ENCODE measurements at places on chromosomes 3 and 15.

GRCh38 chr15:89132611-89133507 is 44.6 kb downstream of the ABHD2 start:
- no peak for DNase-seq

GRCh38 chr3:47412842-47413520 is 32.2 kb downstream of the PTPN23 start:
- DNase-seq: no peak

- DNase-seq: no peak
Measured at GRCh38 chr3:143972155-143972504, 507 bp downstream of the DIPK2A start.

DNA sequence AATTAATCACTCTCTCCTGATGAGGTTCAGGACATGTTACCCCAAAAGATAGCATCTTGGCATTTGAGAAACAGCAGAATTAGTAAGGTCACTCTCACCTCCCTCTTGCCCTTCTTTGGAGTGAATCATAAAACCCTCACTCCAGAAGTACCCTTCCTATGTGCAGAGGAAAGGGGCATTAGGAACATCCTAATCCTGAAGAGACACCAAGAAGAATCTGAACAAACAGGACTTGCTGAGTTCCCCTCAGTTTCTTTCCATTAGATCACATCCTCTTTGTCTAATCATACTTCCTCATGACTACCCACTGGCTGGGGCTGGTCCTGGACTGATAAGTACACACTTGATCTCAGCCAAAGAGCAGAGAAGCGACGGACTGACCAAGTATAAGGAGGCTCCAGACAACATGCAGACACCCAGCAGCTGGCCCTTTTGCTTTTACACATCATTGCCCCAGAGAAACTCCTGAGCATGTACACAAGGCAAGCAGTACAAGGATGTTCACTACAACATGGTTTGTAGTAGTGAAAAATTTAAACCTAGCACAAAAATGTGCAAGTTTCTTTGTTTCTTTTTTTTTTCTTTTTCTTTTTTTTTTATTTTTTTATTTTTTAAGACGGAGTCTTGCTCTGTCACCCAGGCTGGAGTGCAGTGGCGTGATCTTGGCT is 15.0 kb upstream of the TM6SF1 start:
- no peak for DNase-seq

DNA sequence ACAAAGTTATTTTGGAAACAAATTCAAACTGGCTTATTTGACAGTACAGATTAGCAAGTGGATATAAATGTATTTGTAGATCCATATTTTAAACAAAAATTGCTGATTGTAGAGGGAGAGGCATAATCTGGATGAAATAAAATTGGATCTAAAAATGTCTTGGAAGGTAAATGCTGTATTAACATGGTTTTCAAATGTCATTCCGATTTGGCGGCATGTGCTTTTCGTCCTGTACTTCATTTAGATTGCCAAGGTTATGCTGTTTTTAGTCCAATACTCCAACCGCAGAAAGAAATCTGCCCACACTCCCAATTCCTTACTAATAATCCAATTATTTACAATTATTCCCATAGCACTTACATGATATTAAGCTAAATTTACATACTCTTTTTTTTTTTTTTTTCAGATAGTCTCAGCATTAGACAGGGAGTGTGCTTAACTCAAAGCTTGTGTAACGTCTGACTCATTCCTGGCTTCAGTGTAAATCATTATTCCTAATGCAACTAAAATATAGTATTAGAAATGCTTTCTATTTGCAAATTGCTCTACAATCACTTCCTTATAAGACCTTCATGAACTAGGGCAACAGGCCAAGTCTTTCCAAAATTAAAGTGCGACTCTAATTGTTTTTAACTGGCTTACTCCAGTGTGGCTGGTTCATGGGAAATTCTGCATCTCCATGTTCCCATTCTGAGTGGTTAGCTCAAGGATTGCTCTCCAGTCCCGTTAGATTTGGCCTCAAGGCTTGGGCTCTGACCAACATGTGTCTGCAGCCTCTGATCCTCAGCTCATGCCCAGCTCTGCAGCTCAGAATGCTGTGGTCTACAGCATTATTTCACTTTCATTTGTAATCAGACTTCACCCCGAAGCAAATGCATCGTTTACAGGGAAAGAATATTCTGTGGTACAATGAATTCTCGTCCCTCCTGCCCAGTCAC is 103.9 kb downstream of the FBN1 start:
- no peak for DNase-seq

DNA sequence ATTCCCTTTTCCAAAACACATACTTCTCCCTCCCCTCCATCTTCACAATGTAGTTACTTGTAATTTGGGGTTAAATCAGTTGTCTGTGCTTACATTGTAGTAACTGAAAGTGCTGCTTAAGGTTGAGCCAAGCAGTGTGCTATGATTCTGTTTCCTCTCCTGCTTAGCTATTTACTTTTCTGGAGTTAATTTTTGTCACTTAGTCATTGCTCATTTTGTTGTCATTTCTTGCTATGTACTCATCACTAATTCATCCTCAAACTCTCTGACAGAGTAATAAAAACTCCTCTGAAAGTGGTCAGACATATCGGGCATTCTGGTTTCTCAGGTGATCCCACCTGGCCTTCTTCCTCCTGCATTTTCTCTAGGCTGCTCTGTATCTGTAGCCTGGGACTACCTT is 80.7 kb downstream of the PPARG start:
- no peak for DNase-seq

DNA sequence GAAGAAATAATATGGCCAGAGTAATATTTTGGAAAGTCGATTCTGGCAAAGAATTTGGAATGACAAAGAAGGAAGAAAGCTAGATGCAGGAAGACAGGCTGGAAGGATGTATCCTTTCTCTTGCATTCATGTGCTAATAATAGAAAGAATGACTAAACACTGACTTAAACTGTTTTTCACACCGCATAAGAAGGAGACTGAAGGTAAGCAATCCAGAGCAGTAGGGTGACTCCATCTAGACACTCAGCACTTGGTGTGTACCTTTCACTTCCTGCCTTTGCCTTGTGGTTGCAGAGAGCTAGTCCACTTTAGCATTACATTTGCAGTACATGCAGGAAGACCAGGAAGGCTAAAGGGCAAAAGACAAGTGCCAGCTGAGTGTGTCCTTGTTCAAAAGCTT is 234.6 kb downstream of the RBMS3 start:
- no peak for DNase-seq

DNA sequence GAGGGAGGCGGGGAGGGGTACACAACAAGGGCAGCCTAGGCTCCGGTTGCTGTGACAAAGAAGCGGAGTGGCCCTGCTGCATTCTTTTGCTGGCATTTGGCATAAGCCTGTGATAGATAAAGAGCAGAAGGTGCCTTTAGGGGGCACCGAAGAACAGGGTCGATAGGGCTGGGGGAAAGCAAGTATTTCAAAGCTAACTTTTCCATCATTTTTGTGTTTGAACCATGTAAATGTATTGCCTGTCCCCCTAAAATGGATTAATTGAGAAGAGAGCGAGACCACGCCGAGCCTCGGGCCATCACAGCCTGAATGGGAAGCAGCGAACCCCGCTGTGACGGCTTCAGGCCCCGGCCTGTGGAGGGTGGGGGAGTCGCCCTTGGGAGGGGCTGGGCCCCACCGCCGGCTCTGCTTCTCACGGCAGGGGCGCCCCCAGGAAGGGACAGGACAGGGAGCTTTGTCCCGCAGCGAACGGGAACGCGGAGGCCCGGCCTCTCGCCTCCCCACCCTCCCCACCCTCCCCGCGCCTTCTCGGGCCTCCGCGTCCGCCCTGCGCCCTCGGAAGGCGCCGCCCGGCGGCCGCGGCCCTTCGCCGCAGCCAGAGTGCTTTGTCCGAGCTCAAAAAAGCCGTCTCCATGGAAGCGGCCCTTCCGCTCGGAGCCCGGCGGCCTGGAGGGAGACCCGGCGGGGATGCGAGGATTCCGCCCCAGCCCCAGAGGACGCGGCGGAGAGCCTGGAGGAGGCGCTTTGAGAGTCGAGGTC is 32.4 kb upstream of the ALDH1L1 start:
- no peak for DNase-seq

- no peak for DNase-seq
Measured at GRCh38 chr15:68382286-68383007, 49.5 kb downstream of the ITGA11 start.

GRCh38 chr3:101533603-101533968 is 20.6 kb upstream of the SENP7 start:
- no peak for DNase-seq

- DNase-seq: no peak
Measured at GRCh38 chr15:27582726-27583410, 516.2 kb downstream of the OCA2 start.

- no peak for DNase-seq
Measured at GRCh38 chr15:78540871-78541743, 863 bp downstream of the PSMA4 start.

GRCh38 chr15:59996298-59997041 is 7.6 kb upstream of the FOXB1 start:
- no peak for DNase-seq

- DNase-seq: no peak
Measured at GRCh38 chr3:84959470-84960271, 882 bp downstream of the CADM2 start.

- DNase-seq: no peak
Measured at GRCh38 chr3:56980243-56980642, 80.2 kb upstream of the SPATA12 start.

DNA sequence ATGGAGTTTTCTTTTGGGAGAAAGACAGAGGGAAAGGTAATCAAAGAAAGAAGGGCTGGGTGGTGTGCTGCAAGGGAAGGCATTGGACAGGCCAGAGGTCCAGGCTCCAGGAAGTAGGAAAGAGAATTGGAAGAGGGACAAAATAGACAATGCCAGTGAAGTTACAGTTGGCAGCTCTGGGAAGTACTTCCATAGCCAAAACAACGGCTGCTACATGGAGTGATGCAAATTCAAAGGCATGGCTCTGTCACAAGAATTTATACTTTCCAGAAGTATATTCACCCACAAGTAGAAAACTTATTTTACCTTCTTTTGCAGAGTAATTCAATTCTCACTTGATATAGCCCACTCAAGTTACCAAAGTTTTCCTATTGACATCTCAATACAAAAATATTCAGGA is 191.5 kb downstream of the TNIK start:
- DNase-seq: no peak

DNA sequence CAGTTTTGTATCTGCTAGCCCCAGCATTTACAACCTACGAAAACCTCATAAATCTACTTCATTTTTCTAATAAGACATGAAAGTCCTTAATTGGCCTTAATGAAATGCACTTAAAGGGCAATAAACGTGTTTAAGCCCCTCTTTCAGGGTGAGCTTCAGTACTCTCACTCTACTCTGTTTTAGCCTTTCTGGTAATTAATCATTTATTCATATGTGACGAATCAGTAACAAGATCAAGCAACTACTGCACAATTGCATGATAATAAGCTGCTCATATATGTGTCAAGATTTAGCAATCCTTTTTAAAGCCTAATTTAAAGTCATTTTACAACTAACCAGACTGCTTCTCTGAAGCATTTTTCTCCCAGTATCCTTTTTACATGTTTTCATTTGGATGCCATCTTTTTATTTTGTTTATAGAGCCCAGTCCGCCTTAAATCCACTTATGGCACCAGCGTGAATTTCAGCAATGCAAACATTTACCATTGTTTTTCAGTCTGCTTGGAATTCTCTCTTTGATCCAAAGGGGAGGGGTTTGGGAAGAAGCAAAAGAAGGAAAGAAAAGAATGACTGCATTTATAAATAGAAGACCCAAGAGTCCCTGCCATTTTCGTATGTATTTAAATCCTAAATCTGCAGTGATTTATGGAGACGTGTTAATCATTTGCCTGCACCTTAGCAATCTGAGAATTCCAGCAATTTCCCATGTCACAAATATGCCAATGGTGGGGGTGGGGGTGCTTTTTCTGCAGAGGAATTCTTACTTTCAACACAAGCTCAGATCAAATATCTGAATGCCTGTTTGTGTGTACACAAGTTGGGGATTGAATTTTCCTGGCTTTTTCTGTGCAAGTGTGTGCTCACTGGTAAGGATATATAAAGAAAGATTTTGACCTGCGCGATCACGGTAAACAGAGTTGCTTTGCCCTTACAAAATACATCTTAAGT is 230.8 kb upstream of the TBC1D5 start:
- DNase-seq: no peak

GRCh38 chr3:45541326-45542321 is 52.9 kb upstream of the LIMD1 start:
- DNase-seq: no peak

DNA sequence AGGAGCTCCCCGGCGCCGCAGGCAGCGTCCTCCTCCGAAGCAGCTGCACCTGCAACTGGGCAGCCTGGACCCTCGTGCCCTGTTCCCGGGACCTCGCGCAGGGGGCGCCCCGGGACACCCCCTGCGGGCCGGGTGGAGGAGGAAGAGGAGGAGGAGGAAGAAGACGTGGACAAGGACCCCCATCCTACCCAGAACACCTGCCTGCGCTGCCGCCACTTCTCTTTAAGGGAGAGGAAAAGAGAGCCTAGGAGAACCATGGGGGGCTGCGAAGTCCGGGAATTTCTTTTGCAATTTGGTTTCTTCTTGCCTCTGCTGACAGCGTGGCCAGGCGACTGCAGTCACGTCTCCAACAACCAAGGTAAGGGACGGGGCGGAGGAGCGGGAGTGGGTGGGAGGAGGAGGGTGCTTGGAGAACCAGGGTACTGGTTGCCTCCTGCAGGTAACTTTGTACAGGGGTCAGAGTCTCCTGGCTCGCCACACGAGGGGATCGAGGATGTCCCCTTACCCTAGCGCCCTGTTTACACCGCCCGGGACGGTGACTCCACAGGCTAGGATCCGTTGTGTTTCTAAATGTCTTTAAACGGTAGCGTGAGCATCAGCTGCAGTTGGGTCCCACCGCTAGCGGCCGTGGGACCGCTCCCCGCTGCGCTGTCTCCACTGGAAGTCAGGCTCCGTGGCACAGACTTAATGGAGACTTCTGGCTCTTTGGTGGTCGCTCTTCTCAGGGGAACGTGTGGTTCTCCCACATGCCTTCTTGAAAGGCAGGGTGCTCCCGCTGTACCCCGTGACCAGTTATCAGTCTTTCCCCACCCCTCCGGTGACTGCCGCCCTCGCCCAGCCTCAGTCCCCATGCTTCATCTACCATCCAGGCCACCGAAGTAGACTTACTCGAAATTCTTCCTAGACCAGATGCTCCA is 515 bp downstream of the EPHA6 start:
- no peak for DNase-seq

GRCh38 chr3:190848870-190849269 is 13.6 kb downstream of the GMNC start:
- no peak for DNase-seq

DNA sequence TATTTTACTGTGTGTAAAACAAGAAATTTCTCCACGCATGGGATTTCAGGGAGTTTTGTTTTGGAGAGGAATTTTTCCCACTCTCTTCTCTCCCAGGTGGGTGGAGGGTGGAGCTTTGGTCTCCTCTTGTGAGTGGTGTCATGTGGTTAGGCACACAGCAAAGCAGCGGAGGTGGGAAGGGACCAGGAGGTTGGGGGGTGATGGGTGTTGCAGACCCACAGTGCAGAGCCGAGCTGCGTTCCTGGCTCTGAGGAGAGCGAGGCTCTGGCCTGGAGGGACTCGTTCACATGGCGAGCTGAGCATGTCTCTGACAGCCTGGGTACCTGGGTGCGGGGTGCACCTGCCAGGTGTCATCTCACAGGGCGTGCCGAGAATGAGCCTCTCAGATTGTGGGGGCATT is 87.8 kb downstream of the RYR3 start:
- no peak for DNase-seq

GRCh38 chr3:120368172-120368571 is 19.0 kb upstream of the LRRC58 start:
- DNase-seq: no peak
